H54 (cell line): ENCODE measurements at places on chromosomes 12 and 14.

DNA sequence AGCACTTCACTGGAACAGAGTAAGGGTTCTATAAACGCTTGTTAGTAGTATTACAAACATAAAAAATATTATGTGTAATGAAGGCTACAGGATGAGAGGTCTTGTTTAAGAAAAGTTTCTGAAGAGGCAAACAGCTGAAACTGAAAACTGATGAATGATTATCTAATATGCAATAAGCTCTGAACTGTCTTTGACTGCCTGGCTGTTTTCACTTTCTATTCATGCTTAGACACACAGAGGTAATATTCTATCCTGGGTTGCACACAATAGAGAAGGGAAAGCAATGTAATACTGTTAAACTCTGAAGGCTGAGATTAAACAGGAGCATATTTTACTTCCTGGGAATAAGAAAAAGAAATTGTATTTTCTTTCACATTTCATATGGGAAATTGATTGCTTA, 251.3 kb downstream of the ALX1 start:
- DNase-seq: no peak

- no peak for DNase-seq
These were observed 222.8 kb downstream of the C12orf42 start for GRCh38 chr12:103272949-103273348.

DNA sequence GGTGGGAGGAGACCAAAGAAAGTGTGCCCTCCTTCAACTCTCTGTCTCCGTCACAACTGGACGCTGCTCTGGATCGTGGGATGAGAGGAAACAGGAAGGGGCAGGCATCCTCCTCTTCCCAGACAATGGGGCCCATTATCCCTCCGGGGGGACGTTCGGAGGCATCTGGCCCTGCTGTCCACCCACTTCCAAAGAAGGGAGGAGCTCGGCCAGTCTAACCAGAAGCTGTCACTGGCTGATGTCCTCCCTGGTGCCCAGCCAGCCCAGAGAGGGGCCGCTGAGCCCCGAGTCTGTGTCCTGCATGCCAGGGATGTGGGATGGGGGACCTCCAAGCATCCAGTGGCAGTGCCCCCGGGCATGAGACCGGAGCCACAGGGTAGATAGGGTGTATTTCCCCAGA, 39.8 kb upstream of the MEG3 start:
- DNase-seq: no peak

- no peak for DNase-seq
These were observed 54.0 kb upstream of the ATP2B1 start for GRCh38 chr12:89762498-89763170.

DNA sequence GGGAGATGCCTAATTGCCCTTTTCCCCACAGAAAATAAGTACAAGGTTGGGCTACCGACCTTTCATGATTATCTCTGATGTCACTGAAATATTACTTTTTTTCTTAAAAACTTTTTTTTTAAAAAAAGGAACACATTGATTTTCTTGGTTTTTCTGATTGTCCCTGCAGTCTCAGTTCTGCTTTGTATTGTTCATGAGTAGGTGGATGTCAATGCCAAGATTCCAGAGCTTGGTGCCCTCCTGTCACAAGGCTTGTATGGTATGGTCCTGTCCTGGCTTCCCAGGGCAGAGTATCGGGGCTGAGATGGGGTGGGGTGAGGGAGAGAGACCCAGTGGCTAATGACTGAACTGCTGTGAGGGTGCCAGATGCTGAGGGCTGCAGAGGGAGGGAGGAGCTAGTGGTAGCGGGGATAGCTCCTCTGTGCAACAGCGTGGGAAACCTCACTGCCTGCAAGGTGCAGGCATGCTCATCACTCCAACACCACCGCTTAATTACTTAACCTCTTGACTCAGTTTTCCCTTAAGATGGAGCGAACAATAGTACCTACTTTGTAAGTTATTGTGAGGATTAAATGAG, 4.4 kb upstream of the CTDSP2 start:
- DNase-seq: no peak

- DNase-seq: no peak
These were observed 373.0 kb downstream of the ALG10 start for GRCh38 chr12:34395056-34396005.

- no peak for DNase-seq
These were observed 8.7 kb downstream of the KRT71 start for GRCh38 chr12:52543985-52544883.

GRCh38 chr12:78420991-78421390, 443.6 kb upstream of the SYT1 start:
- no peak for DNase-seq

GRCh38 chr12:15770021-15770420, 19.2 kb downstream of the EPS8 start:
- no peak for DNase-seq

DNA sequence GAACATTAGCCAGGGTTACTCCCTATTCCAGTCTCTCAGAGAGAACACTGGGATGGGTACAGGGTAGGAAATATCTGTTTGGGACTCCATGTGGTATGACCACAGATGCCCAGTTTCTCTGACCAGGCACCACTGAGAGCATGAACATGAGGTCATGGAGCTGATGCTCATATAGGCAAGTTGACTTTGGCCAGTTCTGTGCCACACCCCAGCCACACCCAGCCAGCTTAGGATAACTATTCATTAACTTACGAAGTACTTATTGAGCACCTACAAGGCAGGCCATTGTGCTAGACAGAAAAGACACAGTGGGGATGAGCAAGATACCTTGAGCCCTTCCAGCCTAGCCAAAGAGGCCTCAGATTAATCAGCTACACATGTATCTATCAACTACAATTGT, 262.5 kb downstream of the DPF3 start:
- no peak for DNase-seq
